ENCODE measurements at places on chromosomes 7 and 10. TPM values are rescaled to one million over a fixed set of nuclear protein-coding genes. Genes with fewer than 3 reads are reported as not detected.

DNA sequence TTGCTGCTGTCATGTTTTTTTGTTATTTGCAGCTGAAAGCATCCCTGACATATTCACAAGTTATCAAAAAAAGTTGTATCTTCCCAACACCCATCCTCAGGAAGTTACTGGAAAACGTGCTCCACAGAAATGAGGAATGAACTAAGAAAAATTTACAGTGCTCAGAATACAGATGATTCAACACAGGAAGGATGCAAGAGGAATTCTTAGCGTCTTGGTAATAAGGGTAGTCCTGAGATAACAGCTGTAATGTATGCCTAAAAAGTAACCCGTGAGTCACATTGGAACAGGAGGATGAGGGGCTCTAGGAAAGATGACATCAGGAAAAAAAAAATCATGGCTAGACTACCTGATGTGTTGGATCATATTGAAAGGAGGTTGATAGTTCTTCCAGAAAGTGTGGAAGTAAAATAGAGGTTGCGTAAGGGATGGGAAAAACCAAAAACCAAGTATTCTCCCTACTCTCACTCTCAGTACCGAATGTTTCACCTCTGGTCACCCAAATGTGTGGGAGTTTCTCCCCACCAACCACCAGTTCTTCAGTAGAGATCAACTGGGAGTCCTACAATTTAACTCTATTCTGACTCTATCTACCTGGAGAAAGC lies 3.9 kb downstream of the ADAM12 start:
- DNase-seq: no peak

DNA sequence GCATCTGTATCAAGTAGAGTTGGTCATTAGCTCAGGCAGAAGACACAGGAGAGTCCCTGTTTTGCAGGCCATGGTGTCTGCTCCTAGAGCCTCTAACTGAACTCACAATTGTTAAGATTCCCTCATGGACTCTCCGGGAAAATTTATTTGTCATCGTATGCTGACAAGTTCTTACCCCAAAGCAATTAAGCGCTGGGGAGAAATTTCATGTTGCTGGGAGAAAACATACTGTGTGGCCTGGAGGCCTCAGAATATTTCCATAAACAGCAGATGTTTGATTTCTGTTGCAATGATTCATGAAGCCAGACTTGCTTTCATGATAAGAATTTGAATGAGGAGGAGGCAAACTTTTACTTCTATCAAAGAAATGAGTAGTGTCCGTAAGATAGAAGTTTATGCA lies 583.2 kb downstream of the GATA3 start:
- DNase-seq: no peak

- DNase-seq: no peak
Observed at GRCh38 chr7:31716355-31716754, 29.3 kb downstream of the PPP1R17 start.

DNA sequence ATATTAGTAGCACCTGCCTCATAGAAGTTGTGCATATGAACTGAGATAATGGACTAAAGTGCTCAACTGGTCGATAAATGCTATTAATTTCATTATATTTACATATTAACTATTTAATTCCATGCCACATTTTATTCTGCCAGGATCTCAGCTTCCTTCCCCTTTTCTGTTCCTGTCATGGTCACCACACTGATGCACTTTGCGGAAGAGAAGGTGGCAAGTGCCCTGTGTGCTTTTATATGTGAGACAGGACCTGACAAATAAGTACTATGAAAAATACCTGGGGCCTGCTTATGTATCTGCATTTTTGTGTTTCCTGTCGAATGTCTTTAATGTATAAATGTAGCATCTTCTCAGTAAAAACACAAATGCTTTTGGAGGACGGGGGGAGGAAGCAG lies 12.2 kb downstream of the ATP6V0E2 start:
- DNase-seq: no peak

GRCh38 chr10:74923556-74923955 lies 97.2 kb downstream of the KAT6B start:
- DNase-seq: no peak

GRCh38 chr7:6443372-6443941 lies 4.3 kb downstream of the DAGLB start:
- DNase-seq: no peak

- DNase-seq: peak; percentile 37
Observed at GRCh38 chr10:29304264-29304994, 15.6 kb downstream of the LYZL1 start.

DNA sequence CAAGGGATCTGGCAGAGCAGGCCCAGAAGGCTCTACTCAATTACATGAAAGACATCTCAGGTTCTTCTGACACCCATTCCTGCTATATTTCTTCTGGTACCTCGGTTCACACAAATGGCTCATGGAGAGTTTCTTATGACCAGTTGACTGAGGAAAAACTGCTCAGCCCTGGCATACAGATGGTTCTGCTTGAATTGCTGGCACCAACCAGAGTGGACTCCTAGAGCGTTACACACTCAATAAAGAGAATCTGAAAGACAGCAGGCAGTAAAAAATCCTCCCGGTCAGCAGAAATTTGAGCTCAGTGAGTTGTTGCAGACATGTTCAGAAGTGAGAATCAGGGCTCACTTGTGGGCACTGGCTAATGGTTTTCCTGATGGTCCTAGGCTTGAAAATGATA lies 434.4 kb downstream of the TCERG1L start:
- no peak for DNase-seq

DNA sequence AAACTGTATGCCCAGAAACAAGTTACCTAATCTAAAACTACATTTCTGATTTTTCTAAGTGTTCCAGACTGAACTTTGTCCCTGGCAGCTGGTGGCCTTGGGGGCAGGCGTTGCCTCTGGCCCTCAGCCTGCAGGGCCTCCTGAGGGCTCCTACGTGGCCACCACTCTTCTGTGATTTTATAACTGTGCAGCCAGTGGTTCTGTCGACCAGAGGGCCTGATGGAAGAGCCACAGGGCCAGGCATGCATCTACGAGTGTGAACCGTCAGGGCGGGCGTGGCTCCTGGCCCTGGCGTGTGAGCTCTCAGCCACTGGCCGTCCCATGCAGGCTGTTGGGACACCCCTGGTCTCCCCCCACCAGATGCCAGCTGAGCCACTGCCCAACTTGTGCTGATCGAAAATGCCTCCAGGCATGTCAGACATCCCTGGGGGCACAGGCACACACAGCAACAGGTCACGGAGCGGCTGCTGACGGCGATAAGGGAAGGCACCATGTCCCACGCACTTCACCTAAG lies 173.4 kb downstream of the ZMYND11 start:
- no peak for DNase-seq

DNA sequence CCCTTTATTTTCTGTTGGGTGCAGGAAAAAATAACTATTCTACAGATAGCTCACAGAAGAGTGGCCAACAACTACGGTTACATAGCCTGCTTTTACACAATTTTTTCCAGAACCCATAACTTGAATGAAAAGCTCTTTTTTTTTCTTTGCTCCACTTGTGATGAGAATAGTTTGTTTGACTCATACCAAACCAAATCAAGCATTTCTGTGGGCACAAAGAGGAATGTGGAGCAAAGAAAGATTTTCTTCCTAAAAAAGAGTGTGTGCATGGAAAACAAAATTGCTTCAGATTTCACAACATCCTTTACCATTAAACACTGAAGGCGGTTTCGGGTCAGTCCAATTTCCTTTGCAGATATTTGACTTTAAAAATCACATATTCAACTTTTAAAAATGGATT lies 54.8 kb upstream of the RAB11FIP2 start:
- no peak for DNase-seq

- no peak for DNase-seq
Observed at GRCh38 chr7:39688611-39689480, 65.5 kb downstream of the RALA start.

GRCh38 chr7:17512181-17512675 lies 213.8 kb downstream of the AHR start:
- DNase-seq: no peak

DNA sequence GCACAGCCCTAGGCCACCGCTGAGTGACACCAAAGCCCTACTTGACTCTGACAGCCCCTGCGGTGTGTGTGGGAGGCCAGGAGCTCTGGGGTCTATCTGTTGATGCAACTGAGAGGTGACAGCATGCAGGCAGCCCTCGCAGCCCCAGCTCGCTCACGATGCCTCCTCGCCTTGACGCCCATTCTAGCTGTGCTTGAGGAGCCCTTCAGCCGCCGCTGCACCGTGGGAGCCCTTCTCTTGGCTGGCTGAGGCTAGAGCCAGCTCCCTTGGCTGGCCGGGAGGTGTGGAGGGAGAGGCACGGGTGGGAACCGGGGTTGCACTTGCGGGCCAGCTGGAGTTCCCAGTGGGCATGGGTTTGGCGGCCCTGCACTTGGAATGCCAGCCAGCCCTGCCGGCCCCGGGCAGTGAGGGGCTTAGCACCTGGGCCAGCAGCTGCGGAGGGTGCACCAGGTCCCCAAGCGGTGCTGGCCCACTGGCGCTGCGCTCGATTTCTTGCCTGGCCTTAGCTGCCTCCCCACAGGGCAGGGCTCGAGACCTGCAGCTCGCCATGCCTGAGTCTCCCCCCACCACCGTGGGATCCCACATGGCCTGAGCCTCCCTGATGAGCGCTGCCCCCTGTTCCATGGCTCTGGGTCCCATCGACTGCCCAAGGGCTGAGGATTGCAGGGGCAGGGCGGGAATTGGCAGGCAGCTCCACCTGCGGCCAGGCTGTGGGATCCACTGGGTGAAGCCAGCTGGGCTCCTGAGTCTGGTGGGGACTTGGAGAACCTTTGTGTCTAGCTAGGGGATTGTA lies 31.6 kb upstream of the POM121L12 start:
- DNase-seq: no peak

- no peak for DNase-seq
Observed at GRCh38 chr7:43363035-43363791, 219.7 kb upstream of the STK17A start.

DNA sequence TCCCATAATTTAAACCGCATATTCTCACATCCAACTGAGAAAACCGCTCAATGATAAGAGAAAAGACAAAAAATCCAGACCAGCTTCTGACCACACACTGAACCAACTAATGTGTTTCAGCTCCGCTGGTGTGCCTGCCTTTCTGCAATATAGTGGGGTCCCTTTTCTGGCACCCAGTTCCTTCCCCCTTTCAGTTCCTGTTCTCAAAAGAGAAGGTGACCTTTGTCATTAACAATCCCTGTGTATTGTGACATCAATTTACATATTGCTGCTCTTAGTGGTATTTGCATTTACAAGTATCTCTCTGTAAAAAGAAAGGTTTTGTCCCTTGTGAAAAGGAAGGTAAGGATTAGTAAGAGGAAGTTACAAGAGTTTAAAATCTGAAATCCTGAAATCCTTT lies 1.4 kb downstream of the PPP1R17 start:
- no peak for DNase-seq

DNA sequence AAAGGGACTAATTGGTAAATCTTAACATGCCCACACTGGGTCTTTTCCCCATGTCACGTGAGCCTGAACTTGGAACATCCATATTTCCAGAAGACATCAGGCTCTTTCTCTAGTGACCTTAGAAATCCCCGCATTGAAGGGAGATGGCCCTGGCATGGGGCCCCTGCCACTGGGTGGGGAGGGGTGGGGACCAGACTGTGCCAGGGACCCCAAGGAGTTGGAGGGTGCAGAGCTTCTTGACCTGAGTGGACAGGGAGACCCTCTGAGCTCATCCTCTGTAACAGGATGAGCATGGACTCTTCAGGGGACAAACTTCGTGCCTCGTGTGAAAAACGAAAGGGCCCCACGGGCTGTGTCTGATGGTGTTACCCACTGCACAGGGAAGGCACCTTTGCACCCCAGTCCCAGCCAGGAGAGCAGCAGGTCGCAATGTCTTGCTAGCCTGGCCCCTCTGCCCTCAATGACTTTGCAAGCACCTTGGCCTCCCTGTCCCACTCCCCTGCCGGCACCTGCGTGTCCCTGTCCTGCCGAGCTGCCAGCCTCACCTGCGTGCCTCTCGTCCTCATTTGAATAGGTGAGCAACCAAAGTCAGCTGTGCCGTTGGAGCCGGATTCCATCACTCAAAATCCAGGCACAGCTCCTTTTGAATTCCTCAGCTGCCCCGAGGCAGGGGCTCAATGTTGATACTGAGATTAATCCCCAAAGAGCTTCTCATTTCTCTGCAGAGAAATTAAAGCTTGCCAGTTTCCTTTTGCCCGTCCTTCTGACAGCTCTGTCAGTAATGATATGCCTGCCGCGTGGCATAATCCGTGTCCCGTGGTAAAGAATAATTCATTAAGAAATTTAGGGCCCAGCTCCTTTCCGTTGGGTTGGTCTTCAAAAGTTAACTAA lies 234.9 kb downstream of the EBF3 start:
- DNase-seq: no peak

- no peak for DNase-seq
Observed at GRCh38 chr10:48390933-48391845, 84.7 kb downstream of the MAPK8 start.

- DNase-seq: no peak
Observed at GRCh38 chr10:91537614-91538383, 95.1 kb downstream of the PPP1R3C start.

- DNase-seq: no peak
Observed at GRCh38 chr10:36254199-36254598, 612.1 kb upstream of the FZD8 start.

DNA sequence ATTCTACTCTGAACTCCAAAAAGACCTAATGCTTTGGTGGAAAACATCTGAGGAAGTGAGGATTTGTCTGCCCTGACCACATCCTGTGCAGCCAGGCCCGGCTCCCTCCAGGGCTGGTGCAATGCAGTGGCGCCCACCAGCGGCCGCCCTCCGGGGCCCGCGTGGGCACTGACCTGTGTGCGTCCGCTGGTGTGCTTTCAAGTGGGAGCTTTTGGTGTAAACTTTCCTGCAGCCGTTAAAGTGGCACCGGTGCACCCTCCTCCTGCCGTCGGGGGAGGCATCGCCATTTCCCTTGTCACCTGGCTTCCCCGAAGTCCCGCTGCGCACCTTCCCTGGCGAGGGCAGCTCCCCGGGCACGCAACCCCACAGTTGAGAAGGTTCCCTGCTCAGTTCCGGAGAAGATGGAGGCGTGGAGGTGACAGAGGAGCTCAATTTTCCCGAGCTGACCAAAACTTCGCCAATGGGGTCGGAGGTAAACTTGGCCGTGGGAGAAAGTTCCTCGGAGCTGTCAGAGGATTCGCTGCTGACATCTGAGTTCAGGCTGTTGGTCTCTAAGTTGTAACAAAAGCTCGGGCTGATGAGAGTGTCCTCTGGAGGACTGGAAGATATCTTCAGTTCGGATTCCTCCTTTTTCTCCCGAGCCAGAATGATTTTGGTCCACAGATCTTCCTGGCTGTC lies 3.4 kb downstream of the KLF6 start:
- peak; percentile 42 for DNase-seq

DNA sequence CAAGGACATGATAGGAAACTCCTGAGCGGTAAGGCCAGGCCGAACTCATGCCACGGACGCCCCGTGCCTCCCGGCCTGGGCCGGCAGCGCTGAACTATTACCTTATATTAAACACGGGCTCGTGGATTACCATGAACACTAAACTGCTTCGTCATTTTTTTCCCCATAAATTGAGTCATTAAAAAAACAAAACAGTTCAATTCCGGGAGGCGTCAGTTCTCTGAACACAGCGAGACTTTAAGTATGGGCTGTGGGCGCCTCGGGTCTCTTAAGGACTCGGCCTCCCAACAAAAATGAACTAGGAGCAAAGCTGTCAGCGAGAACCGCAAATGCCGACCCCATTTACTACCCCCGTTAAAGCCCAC lies 519 bp downstream of the PITRM1 start:
- DNase-seq: no peak

The STAM gene
- total RNA-seq: 23.8 TPM

The FAM241B gene
- 4.2 TPM for total RNA-seq

The DDX50 gene
- total RNA-seq: 48.6 TPM

The SAP25 gene
- total RNA-seq: 36.1 TPM

The HACD1 gene
- total RNA-seq: 0.47 TPM

The KIF11 gene
- total RNA-seq: 89.8 TPM

The PCDH15 gene
- total RNA-seq: not detected

The MMP21 gene
- total RNA-seq: not detected

The OR2A1 gene
- total RNA-seq: 0.17 TPM
